GM23248 (cell line): ENCODE measurements at places on chromosomes 3 and 15.

GRCh38 chr3:10941972-10942371 is 50.6 kb upstream of the SLC6A1 start:
- no peak overlapping the region for H3K27ac ChIP-seq
- no peak overlapping the region for H3K4me3 ChIP-seq
- peak; percentile 19 for DNase-seq
- H3K4me1 ChIP-seq: no peaks in the 10 kb centered on the region
- no peaks in the 10 kb centered on the region for H3K36me3 ChIP-seq
- peaks cover 20% of the 10 kb centered on the region for H3K27me3 ChIP-seq

DNA sequence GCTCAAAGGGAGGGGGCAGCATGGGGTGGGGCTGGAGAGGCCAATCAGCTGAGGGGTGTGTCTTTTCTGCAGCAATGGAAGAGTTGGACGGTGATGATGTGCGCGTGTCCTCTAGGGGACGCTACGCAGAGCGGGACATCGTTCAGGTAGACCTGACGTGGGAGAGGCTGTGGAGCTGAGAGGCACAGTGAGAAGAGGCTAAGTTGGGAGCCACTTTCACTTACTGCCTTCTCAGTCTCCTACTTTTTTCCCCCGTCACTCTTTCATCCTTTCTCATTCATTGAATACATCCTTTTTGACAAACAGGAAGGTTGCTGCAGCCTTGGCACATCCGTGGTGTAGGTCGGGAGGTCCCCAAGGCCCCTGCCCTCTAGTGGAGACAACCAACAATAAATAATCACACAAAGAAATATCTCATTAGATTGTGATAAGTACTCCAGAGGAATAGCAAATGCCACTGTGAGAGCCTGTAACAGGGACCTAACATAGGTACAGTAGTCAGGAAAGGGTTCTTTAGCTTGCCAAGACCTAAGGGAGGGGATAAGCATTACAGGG is 4.4 kb upstream of the BRPF1 start:
- peaks cover 5% of the 10 kb centered on the region for H3K4me1 ChIP-seq
- no peak overlapping the region for H3K4me3 ChIP-seq
- no peak overlapping the region for H3K27ac ChIP-seq
- no peaks in the 10 kb centered on the region for H3K27me3 ChIP-seq

- DNase-seq: no peak
- H3K27ac ChIP-seq: no peak overlapping the region
- no peak overlapping the region for H3K4me3 ChIP-seq
- H3K4me1 ChIP-seq: no peaks in the 10 kb centered on the region
Measured at GRCh38 chr3:17103579-17103978, 218.8 kb downstream of the PLCL2 start.

- no peaks in the 10 kb centered on the region for H3K27me3 ChIP-seq
- no peaks in the 10 kb centered on the region for H3K36me3 ChIP-seq
- H3K4me1 ChIP-seq: peaks cover 19% of the 10 kb centered on the region
- H3K4me3 ChIP-seq: no peak overlapping the region
Measured at GRCh38 chr15:60935130-60935529, 294.0 kb downstream of the RORA start.

- DNase-seq: no peak
- H3K27me3 ChIP-seq: no peaks in the 10 kb centered on the region
- no peak overlapping the region for H3K27ac ChIP-seq
- no peaks in the 10 kb centered on the region for H3K36me3 ChIP-seq
- H3K4me3 ChIP-seq: no peak overlapping the region
- H3K4me1 ChIP-seq: no peaks in the 10 kb centered on the region
Measured at GRCh38 chr15:85897207-85897894, 102.6 kb upstream of the KLHL25 start.

DNA sequence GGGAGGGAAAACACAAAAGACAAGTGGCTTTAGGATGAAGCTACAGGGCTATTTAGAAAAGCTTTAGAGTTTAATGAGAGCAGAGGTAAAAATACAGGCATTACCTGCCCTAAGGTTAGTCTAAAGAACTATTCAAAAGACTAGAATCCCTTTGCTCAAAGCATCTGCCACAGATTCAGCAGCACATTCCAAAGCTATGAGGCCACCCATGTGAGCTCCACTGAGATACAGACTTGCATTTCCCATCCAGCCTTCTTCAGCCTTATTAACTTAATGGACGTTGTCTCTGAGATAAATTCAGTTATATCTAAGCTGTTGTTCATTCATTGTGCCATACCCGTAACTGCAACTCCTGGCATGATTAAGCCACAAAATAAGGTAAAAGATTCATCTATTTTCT is 25.4 kb downstream of the CXCR6 start:
- no peaks in the 10 kb centered on the region for H3K27me3 ChIP-seq
- no peak overlapping the region for H3K4me3 ChIP-seq
- 0 out of 2 replicates have a peak, but pooled peaks cover 6% of the 10 kb centered on the region for H3K36me3 ChIP-seq
- H3K27ac ChIP-seq: no peak overlapping the region
- peaks cover 19% of the 10 kb centered on the region for H3K4me1 ChIP-seq

GRCh38 chr3:73697020-73697419 is 72.3 kb upstream of the PDZRN3 start:
- no peak for DNase-seq
- H3K27ac ChIP-seq: no peak overlapping the region
- H3K36me3 ChIP-seq: no peaks in the 10 kb centered on the region
- H3K4me1 ChIP-seq: no peaks in the 10 kb centered on the region

DNA sequence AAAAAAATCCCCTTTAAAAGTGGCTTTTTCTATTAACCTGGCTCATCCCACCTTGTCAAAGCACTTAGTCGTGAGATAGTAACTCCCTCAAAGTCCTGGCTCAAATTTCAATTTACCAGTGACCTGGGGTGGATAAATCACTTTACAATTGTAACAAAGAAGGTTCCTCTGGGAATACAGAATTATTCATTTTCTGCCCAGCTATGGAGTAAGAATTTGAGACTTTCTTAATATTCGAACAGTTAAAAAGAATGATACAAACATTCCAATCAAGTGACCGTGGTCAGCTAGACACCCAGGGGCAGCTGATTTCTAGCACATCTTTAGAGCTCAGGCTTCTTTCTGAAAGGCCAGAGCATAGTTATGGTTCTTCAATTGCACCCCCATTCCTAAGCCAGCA is 291.0 kb upstream of the TGFBR2 start:
- no peaks in the 10 kb centered on the region for H3K27me3 ChIP-seq
- peak; percentile 83 for DNase-seq
- 0 out of 2 replicates have a peak overlapping the region, but pooled peaks have one; percentile 5 for H3K4me3 ChIP-seq

DNA sequence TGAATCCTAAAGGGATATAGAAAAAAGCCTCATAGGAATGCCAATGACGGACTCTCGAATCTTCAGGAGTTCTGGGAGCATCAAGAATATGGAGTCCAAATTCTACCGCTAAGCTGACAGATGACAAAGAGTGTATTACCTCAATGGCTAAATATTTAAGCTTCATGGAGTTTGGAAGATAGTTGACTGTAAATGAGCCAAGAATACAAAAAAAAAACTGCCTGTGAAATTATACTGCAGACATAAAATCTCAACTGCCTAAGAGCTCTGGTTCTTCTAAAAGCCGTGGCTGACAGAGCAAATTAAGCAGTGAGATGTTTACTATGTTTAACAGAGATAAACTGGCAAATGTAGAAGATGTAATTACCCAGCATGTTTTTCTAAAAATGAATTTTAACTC is 140.0 kb downstream of the GADL1 start:
- H3K27me3 ChIP-seq: no peaks in the 10 kb centered on the region
- H3K4me3 ChIP-seq: no peak overlapping the region
- H3K36me3 ChIP-seq: no peaks in the 10 kb centered on the region
- DNase-seq: no peak
- H3K4me1 ChIP-seq: peaks cover 12% of the 10 kb centered on the region

GRCh38 chr3:59798372-59799086 is 748.7 kb upstream of the CFAP20DC start:
- no peak overlapping the region for H3K4me3 ChIP-seq
- no peak for DNase-seq
- H3K27ac ChIP-seq: no peak overlapping the region
- no peaks in the 10 kb centered on the region for H3K36me3 ChIP-seq
- no peaks in the 10 kb centered on the region for H3K27me3 ChIP-seq
- peaks cover 12% of the 10 kb centered on the region; the same call in 1 of the 2 replicates for H3K4me1 ChIP-seq

GRCh38 chr15:49313650-49314049 is 109.4 kb upstream of the FGF7 start:
- peaks cover 18% of the 10 kb centered on the region for H3K4me1 ChIP-seq
- peak overlapping the region; percentile 32 for H3K27ac ChIP-seq
- no peaks in the 10 kb centered on the region for H3K27me3 ChIP-seq
- H3K36me3 ChIP-seq: peaks cover 5% of the 10 kb centered on the region; the same call in 1 of the 2 replicates
- no peak overlapping the region for H3K4me3 ChIP-seq

DNA sequence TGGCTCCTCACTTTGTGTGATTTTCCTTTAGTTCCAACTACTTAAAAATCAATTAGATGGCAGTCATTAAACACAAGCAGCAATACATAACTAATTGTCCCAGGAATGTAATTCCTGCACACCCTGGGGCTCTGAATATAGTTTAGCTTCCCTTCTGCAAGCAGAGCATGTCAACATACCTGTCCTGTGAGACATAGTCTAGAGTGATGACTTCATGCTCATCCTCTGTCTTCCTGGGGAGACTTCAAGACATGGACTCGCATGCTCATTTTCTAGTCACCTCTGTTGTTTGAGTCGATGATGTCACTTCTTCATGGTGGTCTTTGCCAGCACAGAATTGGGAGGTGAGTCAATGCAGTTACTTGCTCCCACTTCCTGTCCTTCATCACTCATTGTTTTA is 15.7 kb downstream of the C3orf52 start:
- DNase-seq: peak; percentile 88
- H3K27me3 ChIP-seq: no peaks in the 10 kb centered on the region
- H3K4me3 ChIP-seq: no peak overlapping the region
- H3K36me3 ChIP-seq: no peaks in the 10 kb centered on the region
- peaks cover 21% of the 10 kb centered on the region for H3K4me1 ChIP-seq

- H3K4me3 ChIP-seq: no peak overlapping the region
- peaks cover 14% of the 10 kb centered on the region for H3K4me1 ChIP-seq
- no peak overlapping the region for H3K27ac ChIP-seq
- 0 out of 2 replicates have a peak, but pooled peaks cover 9% of the 10 kb centered on the region for H3K36me3 ChIP-seq
- H3K27me3 ChIP-seq: no peaks in the 10 kb centered on the region
Measured at GRCh38 chr3:16406166-16406565, 107.3 kb downstream of the RFTN1 start.

GRCh38 chr3:106083207-106083606 is 214.4 kb upstream of the CBLB start:
- no peak overlapping the region for H3K27ac ChIP-seq
- H3K4me3 ChIP-seq: no peak overlapping the region
- DNase-seq: no peak
- H3K4me1 ChIP-seq: peaks cover 12% of the 10 kb centered on the region; the same call in 1 of the 2 replicates

GRCh38 chr15:40032125-40032839 is 6.7 kb downstream of the SRP14 start:
- H3K36me3 ChIP-seq: peaks cover 85% of the 10 kb centered on the region
- H3K27ac ChIP-seq: no peak overlapping the region
- no peak for DNase-seq
- H3K4me1 ChIP-seq: no peaks in the 10 kb centered on the region

DNA sequence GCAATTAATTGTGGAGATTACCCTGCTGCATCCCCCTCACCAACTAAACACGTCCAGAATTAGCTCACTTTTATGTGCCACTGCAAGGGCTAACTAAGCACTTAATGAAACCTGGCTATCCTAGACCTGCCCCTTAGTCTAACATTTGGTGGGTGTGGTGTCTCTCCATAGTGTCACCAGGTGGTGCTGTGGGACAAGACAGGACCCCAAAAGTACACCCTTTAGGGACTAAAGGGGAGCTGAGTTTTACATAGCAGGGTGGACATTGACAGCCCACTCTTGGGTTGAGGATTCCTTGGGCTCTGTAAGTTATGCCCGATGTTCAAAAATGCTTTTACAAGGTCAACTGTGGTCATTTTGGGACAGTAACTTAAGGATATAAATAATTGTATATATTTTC is 5.7 kb downstream of the DUT start:
- no peak overlapping the region for H3K27ac ChIP-seq
- H3K4me1 ChIP-seq: 0 out of 2 replicates have a peak, but pooled peaks cover 4% of the 10 kb centered on the region
- H3K36me3 ChIP-seq: peaks cover 11% of the 10 kb centered on the region
- peak; percentile 30 for DNase-seq
- H3K4me3 ChIP-seq: no peak overlapping the region

GRCh38 chr3:128559486-128560225 is 66.7 kb upstream of the GATA2 start:
- H3K36me3 ChIP-seq: no peaks in the 10 kb centered on the region
- no peak overlapping the region for H3K27ac ChIP-seq
- H3K4me1 ChIP-seq: no peaks in the 10 kb centered on the region
- 0 out of 2 replicates have a peak, but pooled peaks cover 8% of the 10 kb centered on the region for H3K27me3 ChIP-seq
- DNase-seq: no peak
- no peak overlapping the region for H3K4me3 ChIP-seq

DNA sequence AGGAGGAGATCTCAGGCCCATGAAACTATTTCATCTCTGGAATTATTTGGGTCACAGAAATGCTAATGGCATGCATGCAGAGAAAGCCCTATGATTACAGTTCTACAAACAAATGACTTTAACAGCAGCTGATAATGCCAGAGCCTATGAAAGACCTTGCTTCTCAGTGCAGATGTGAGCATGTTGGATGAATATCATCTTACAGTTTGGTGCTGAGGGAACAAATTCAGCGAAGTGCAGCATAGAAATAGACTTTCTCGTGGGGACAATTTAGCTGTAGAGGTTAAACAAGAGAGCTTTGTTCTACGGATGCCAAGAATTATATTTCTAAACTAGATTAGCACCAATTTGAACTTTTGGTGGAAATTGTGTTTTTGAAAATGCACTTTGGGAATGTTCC is 27.7 kb downstream of the PTX3 start:
- H3K4me1 ChIP-seq: peaks cover 39% of the 10 kb centered on the region
- DNase-seq: no peak
- H3K4me3 ChIP-seq: no peak overlapping the region
- no peaks in the 10 kb centered on the region for H3K27me3 ChIP-seq

GRCh38 chr15:57705746-57706404 is 639 bp upstream of the POLR2M start:
- H3K4me1 ChIP-seq: peaks cover 12% of the 10 kb centered on the region
- H3K27me3 ChIP-seq: no peaks in the 10 kb centered on the region
- no peak for DNase-seq
- peak overlapping the region; percentile 87 for H3K4me3 ChIP-seq
- peak overlapping the region; percentile 88 for H3K27ac ChIP-seq
- peaks cover 17% of the 10 kb centered on the region; the same call in 1 of the 2 replicates for H3K36me3 ChIP-seq

- no peaks in the 10 kb centered on the region for H3K4me1 ChIP-seq
- DNase-seq: no peak
Measured at GRCh38 chr15:41853831-41854230, 15.2 kb downstream of the PLA2G4B start.

DNA sequence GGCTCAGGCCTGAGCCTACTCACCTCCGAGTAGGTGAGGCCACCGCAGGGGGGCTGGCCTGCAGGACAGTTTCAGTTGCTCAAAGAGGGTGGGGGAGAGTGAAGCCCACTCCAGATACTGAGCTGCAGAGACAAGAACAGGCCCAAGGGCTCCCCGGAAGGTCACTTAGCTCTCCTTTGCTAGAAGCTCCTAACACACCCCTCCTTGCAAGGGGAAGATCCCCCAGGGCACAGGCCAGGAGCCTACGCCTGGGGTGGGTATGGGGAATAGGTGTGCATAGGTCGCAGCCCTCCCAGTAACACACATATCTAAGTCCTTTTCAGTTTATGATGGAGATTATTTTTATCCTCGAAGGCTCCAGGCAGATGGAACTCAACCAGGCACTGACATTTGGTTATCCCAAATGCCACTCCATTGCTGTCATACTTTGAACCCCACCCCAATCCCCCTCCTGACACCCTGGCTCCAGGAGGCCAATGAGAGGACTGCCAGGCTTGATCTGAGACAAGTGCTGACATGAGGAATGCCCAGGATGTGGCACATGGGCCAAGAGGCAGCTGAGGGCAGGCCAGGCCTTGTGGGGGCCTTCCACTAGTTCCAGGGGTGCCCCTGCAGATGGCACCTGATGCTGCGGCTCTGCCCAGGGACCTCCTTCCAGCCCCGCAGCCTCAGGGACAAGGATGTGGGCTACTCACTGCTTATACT is 1.1 kb upstream of the MUSTN1 start:
- H3K27ac ChIP-seq: no peak overlapping the region

GRCh38 chr3:40764747-40765146 is 240.0 kb downstream of the ZNF621 start:
- H3K27ac ChIP-seq: no peak overlapping the region
- H3K27me3 ChIP-seq: no peaks in the 10 kb centered on the region
- DNase-seq: no peak
- H3K4me1 ChIP-seq: no peaks in the 10 kb centered on the region
